ENCODE measurements at places on chromosomes 6 and 20.

GRCh38 chr6:118451839-118452238, 96.3 kb upstream of the PLN start:
- DNase-seq: no peak

DNA sequence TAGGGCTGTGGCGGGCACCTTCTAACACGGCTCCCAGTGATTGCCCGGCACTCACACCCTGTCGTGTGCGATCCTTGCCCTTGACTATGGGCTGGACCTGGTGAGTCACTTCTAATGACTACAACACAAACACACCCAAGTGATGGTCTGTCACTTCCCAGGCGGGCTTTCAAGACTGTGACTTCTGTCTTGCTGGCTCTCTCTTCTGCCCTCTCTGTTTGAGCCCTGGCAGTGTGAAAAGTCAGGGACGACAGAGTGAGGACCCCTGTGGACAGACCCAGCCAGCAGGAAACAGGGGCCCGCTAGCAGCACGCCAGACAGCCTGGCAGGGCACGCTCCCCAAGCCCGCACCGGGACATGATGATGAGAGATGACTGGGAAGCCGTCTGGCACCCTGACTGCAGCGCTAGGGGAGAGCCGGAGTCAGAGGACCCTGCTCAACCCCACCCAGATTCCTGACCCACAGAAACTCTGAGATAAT, 43.0 kb downstream of the KIF16B start:
- no peak for DNase-seq

GRCh38 chr6:150875841-150876240, 10.3 kb downstream of the MTHFD1L start:
- no peak for DNase-seq

DNA sequence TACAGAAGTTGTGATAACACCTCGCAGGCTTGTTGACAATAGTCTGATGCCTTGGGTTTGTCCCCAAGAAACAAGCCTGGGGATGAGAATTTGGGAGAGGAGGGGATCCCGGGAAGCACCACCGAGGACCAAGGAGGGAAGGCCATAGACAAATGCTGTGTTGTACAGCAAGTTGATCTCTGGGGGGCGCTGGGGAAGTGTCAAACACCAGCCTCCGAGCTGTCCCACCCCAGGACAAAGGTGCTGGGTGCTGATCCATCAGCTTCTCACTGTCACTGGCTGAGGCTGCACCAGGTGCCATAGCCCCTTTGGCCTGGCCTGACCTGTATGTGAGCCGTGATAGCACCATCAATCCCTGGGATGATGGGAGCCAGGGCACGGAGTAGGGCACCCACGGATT, 64.0 kb downstream of the SYNDIG1 start:
- no peak for DNase-seq

GRCh38 chr6:85402071-85402470, 47.8 kb upstream of the NT5E start:
- DNase-seq: no peak

GRCh38 chr20:32830437-32830836, 10.7 kb downstream of the MAPRE1 start:
- DNase-seq: no peak

DNA sequence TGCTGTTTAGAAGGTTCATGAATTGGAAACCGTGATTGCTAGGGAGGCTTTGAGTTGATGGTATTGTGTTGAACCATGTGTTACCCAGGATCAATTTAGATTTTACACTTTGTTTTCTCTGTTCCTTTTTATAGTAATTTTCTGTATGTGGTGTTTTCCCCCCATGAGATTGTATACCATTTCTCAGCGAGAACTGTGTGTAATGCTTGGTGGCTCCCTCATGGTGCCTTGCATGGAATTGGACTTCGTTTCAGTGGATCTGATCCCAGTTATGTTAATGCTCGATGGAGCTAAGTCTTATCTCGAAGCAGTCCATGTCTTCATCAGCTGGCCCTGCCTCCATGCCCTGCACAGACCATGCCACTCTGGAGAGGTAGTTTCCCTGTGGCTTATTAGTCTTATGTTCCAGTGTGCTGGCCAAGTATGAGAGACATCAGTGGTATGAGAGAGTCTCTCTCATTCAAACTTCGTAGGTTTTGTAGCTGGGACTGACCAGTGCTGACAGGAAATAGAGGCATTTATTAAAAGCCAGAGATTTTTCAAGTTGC, 18.7 kb downstream of the PTPN1 start:
- no peak for DNase-seq

DNA sequence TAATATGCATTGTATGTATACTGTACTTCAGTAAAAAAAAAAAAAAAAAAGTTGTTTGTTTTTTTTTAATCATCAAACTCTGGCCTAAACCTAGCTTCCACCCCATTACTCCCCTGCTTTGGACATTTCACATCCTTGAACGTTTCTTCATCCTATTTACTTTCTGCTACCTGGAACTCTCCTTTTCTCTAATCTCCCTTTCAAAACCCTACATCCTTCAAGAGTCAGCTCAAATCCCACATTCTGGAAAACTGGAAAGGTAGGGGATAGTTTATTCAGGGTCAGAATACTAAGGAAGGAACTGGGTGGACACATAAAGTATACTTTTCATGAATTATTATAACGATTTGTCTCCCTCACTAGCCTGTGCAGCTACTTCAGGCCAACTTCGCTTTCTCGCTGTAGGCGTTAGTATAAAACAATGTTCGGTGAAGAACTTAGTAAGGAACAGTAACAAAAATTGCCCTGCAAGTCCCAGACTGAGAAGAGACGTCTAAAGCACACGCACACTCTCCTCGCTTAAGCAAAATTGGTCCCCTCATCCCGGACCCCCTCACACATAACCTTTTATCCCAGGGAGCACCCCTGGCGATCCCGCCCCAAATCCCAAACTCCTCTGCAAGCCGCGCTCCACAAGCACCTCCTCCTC, 775 bp downstream of the PIGU start:
- no peak for DNase-seq

DNA sequence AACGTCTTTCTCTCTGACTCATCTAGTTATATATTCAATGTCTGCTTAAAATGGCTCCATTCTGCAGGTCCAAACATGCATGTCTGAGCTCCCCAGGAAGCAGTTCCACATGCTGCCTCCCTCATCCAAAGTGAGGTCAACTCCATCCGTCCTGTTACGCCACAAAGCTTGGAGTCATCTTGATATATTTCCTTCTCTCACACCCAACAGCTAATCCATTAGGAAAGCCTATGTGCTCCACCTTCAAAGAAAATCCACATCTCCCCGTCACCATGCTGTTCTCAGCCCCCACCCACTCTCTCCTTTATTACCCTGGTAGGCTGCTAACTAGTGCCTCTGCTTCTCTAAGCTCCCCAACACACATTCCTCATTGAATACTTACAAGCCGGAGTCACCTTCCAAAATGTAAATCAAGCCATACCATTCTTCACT, 130.2 kb upstream of the SYNDIG1 start:
- no peak for DNase-seq

DNA sequence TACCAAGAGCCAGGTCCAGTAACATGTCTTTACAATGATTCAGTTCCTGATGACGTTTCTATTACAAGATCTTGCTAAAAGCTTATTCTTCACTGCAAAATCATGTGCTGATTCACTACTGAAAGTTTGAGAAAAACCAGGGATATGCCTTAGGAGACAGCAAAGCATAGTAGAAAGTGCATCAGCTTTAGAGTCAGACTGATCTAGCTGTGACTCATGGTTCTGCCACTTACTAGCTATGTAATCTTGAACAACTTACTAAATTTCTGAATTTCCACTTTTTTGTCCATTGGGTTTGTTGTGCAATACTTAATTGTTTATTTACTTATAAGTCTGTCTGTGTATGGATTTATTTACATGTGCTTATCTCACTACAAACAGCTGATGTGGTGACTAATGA, 198.5 kb upstream of the RSPO3 start:
- DNase-seq: no peak

DNA sequence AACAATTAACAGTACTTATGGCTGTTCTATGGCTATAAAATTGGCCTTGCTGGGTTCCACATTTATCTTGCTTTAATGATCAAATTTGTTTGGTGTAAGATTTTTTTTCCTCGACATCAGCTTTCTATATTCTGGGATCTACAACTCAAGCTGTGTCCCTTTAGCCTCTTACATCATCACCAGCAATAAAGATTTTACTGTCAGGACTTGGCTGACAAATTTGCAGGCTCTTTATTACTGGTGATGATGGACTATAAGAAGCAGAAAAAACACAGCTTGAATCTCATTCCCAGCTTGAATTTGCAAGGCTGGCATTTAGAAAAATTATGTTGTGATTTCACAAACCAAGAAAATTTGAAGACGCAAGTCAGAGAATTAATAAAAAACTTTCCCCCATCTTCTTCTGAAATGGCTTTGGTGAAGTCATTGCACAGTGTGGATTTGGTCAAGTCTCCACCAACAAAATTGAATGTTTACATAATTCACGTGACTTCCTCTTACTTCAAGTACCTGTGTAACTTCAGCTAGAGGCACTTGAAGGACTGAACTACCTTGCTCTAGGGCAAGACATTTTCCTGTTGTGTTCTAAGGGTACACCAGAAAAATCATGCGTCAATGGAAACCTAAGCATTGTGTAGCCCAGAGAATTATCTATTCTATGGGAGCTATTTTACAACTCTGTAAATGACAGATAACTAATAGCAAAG, 175.0 kb downstream of the CBLN4 start:
- DNase-seq: no peak

DNA sequence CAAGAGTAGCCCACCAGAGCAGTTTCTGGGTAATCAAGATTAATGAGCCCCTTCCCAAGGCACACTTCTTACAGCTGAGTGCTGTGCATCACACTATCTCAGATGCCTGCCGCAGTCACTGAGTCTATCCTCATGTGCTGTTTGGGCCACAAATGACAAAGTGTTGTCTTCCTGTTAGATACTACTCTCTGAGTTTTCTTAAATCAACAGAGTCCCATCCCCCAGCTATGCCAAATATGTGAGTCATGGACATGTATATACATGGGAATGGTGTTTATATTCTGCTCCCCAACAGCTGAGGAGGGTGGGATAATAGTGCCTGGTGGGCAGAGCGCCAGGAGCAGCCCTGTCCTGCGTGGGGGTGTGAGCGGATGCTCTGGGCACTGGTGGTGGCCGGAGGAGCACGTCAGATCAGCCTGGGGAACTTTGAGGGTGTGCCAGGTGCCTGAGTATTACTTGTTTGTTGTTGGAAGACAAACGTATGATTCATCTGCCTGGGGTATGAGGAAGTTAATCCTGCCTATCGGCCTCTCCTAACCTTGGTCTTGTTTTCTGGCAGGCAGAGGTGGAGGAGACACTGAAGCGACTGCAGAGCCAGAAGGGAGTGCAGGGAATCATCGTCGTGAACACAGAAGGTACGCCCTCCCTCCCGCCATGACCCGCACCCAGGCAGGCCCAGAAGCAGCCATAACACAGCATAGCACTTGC, 9.6 kb downstream of the DYNLRB1 start:
- DNase-seq: no peak

- DNase-seq: no peak
Measured at GRCh38 chr6:36422714-36423100, 19.9 kb downstream of the PXT1 start.

DNA sequence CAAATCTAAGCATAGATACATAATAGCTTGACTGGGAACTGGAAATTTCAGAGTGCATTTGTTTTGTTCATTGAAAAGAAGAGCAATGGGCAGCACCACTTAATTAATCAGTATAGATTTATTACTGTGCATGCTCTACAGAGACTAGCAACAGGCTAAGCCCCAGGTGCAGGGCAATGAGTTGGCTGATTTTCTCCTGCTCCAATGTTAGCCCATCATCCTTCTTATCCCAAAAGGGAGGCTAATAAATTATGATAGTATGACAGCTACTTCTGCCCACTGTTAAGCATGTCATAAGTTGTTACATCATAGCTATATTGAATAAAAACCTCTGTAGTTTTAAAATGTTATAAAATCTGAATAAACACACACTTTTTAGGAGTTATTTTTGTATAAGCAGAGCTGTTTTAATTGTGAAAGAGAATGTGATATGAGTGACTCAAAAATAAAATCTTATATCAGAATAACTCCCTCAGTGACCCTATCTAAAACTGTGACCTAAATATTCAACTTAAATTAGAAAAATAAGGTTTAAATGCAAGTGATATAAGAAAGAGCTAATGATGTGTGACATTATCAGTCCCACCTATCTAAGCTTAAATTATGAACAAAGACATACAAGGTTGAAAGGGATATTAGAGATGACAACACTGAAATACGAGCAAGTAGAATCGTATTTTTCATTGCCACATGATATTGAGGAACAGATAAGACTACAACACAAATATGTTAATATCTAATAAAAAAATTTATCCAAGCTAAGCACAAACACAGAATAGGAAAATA, 967.3 kb upstream of the ADGRB3 start:
- no peak for DNase-seq

DNA sequence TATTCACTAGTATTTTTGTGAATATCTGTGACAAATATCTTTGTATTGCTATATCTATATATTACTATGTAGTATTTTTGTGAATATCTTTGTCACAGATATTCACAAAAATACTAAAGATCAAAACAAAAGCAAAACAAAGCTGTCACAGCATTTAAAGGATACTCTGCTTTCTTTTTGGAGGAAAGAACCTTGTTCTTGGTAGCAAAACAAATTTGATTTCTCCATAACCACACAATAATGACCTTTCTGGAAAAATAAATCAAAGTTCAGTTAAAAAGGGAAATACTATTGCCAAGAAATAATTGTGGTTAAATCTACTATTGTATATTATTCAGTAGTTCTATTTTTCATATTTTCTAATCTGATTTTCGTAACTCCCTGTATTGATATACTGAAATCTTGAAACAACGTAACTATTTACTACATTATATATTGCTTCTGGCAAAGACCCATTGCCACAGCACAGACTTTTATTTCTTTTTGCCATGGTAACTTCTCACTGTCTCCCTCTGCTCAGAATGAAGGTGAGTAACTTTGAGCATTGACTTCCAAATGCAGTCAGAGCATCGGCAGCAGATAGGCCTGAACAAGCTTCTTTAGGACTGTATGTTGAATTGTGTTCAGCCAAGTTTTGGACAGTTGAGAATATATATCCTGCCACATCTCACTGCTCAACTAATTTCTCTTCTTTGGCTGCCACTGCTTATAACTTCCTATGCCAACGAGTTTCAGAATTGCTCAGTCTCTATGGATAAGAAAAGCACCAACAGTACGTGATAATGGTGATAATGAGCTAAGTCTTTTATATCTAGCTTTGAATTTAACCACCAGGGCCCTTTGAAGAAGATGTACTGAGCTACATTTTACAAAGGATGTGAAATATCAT, 1097.2 kb upstream of the GJE1 start:
- no peak for DNase-seq

DNA sequence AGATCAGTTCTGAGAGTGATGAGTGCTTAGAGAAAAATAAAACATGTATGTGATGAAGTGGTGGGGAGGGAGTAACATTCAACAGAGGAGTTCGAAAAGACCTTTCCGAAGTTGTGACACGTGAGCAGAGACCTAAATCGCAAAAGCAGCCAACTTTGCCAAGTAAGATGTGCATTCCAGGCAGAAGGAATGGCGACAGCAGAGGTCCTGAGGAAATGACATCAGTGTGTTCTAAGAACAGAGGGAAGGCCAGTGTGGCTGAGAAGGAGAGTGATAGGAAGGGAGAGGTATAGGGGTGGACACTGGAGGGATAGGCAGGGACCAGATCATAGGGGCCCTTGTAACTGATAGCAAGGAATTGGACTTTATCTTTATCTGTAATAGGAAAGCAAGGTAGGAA, 51.3 kb downstream of the ADAT2 start:
- no peak for DNase-seq

GRCh38 chr20:46852313-46852712, 42.3 kb upstream of the EYA2 start:
- DNase-seq: no peak

Data from NCI-H1694 (cell line).